ENCODE measurements at places on chromosomes 5 and 9. TPM values are rescaled to one million over a fixed set of nuclear protein-coding genes. Genes with fewer than 3 reads are reported as not detected.

IFNA2 gene
- not detected for total RNA-seq

ATOSB gene
- total RNA-seq = 16.8 TPM

MED10 gene
- 25.0 TPM for total RNA-seq

CAAP1 gene
- total RNA-seq = 28.8 TPM

SLU7 gene
- total RNA-seq = 31.5 TPM

SLC6A3 gene
- not detected for total RNA-seq

IFNA17 gene
- total RNA-seq = not detected

ZDHHC11B gene
- 2.4 TPM for total RNA-seq

CYLC2 gene
- total RNA-seq = not detected

DNA sequence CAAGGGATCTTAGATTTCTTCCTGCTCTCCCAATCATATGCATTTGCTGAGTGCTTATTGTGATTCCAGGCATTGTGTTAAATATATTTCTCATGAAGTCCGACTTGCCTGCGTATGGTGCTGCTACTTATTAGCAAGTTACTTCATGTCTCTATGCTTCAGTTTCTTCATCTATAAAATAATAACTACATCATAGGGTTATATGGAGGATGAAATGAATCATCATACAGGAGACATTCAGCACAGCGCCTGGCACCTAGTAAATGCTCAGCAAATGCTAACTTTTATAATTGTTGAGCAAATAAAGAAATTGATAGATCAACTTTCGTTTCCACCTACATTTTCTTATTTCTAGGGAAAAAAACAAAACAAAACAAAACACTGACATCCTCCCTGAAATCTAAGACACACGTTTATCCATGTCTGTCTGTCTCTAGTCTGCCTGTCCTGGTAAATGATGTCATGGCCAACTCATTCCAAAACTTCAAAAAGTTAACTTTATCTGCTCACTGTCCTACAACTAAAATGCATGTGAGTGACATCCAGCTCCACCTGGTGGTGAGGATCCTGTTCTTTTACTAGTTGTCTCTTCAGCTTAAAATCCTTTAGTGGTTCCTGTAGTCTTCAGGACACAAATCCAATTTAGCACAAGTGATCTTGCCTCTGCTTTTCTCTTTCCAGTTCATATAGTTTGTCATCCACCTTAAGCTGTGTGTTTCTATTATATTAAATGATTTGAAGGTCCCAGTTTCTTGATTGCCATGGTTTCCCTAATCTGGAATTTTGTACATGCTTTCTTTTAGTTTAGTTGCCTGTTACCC, 27.7 kb downstream of the PPP3R2 start:
- no peak overlapping the region for H3K27ac ChIP-seq
- H3K4me1 ChIP-seq = no peaks in the 10 kb centered on the region
- no peak overlapping the region for H3K4me3 ChIP-seq

DNA sequence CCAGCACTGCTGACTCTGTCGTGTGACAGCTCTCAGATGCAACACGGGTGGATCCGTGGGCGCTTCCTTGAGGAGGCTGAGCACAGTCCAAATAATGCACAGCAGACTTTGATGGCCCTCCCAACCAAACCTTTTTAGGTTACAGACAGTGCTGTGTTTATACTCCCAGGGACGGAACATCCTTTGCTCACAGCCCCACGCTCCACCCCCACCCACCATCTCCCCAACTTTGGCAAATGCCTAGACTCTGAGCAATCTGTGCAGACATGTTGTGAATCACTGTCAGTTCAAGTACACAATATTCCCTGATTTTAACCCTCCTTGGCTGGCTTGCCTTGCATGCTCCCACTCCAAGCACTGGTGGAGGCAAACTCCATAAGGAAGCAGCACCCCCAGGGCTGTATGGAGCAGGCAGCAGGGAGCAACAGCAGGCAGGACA, 324.6 kb downstream of the MLLT3 start:
- no peaks in the 10 kb centered on the region for H3K27me3 ChIP-seq
- H3K4me3 ChIP-seq = no peak overlapping the region
- H3K36me3 ChIP-seq = no peaks in the 10 kb centered on the region
- H3K4me1 ChIP-seq = no peaks in the 10 kb centered on the region

GRCh38 chr5:138748630-138749081, 4.6 kb upstream of the CTNNA1 start:
- no peak overlapping the region for H3K27ac ChIP-seq
- H3K4me3 ChIP-seq = no peak overlapping the region
- no peaks in the 10 kb centered on the region for H3K36me3 ChIP-seq
- H3K27me3 ChIP-seq = no peaks in the 10 kb centered on the region
- DNase-seq = no peak
- H3K4me1 ChIP-seq = no peaks in the 10 kb centered on the region

DNA sequence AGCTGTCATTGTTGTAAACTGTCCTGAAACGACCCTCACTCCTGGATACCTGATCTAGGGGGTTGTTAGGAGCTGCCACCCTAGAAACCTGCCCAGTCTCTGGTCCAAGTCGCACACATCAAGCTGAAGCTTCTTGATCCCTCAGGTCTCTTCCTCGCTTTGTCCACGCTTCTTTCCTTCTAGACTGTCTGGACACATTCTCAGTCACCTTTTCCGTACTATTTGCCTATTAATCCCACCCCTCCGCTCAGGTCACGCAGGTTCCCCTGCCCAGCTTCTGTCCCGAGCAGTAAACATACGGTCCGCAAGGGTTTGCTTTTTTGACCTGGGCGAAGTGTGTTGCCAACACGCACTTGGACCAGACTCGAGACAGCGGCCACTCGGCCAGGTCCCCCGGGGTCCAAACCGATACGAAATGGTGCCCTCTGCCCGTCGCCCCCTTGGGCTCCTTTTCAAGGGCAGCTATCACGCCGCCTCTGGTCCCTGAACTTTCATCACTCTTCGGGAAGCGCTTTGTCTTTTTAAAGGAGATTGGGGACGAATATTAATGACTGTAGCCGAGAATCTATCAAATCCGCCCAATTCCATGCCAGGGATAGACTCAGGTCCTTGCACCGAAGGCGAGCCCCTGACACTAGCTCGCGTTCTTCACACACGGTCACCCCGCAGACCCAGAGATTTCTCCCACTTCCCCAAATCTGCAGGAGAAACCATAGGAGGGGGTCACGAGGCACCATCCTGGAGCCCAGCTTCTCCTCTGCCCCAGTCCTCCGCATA, 814 bp downstream of the PLCXD3 start:
- peaks cover 6% of the 10 kb centered on the region for H3K27me3 ChIP-seq
- DNase-seq = no peak
- no peak overlapping the region for H3K27ac ChIP-seq

- H3K4me1 ChIP-seq = no peaks in the 10 kb centered on the region
- peak; percentile 19 for DNase-seq
- no peak overlapping the region for H3K4me3 ChIP-seq
- no peak overlapping the region for H3K27ac ChIP-seq
- H3K27me3 ChIP-seq = peaks cover 5% of the 10 kb centered on the region
Measured at GRCh38 chr9:33687779-33688178, 107.6 kb upstream of the PRSS3 start.

GRCh38 chr9:93125331-93125894, 8.6 kb downstream of the NINJ1 start:
- no peaks in the 10 kb centered on the region for H3K27me3 ChIP-seq
- DNase-seq = no peak
- no peak overlapping the region for H3K27ac ChIP-seq
- peaks cover 6% of the 10 kb centered on the region for H3K4me1 ChIP-seq

DNA sequence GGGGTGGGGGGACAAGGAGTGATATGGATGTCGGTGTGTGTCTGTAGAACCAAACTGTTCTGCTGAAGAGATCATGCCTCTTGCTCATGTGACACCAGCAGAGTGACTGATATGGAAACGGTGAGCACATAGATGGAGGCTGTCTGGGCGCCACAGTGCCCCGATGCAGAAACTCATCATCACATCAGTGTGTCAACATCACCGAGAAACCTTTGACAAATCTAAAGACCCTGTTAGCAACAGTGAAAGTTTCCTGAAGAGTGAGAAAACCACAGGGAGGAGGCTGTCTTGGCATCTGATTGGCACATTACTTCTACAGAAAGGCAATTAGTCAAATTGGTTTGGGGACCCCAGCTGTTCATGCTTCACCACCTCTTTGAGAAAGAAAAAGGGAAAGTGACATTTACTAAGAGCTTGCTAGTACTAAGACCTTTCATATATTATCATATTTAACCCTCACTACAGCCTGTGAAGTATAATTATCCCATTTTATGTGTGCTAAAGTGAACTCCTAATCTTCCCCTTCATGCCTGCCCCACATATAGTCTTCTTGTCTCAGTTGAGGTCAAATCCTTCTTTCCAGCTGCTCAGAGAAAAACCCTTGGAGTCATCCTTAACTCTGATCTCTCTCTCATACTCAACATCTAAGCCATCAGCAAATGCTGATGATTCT, 25.6 kb downstream of the CSF2 start:
- no peak overlapping the region for H3K4me3 ChIP-seq
- H3K27me3 ChIP-seq = no peaks in the 10 kb centered on the region
- H3K4me1 ChIP-seq = no peaks in the 10 kb centered on the region

DNA sequence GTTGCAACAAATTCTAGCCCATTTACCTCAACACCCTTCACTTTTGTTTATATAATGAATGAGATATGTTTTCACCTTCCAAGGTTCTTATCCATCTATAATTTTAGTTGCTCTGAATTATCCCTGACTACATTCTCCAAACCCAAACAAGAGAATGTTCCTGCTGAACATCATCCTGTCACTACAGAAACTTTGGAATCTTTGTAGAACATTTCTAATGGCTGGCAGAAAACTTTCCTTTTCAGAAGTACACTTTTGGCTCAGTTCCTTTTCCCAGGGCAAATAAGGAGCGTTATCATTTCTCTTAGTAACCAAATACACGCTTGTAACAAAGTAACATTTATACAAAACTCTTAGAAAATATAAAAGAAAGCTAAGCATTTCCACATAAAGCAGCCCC, 860.6 kb upstream of the SEMA6A start:
- H3K4me3 ChIP-seq = no peak overlapping the region
- no peak for DNase-seq
- H3K4me1 ChIP-seq = no peaks in the 10 kb centered on the region
- no peaks in the 10 kb centered on the region for H3K36me3 ChIP-seq

- no peaks in the 10 kb centered on the region for H3K4me1 ChIP-seq
- H3K27me3 ChIP-seq = no peaks in the 10 kb centered on the region
- H3K4me3 ChIP-seq = no peak overlapping the region
- H3K27ac ChIP-seq = no peak overlapping the region
- no peaks in the 10 kb centered on the region for H3K36me3 ChIP-seq
Measured at GRCh38 chr5:54257366-54258118, 52.8 kb downstream of the ARL15 start.

DNA sequence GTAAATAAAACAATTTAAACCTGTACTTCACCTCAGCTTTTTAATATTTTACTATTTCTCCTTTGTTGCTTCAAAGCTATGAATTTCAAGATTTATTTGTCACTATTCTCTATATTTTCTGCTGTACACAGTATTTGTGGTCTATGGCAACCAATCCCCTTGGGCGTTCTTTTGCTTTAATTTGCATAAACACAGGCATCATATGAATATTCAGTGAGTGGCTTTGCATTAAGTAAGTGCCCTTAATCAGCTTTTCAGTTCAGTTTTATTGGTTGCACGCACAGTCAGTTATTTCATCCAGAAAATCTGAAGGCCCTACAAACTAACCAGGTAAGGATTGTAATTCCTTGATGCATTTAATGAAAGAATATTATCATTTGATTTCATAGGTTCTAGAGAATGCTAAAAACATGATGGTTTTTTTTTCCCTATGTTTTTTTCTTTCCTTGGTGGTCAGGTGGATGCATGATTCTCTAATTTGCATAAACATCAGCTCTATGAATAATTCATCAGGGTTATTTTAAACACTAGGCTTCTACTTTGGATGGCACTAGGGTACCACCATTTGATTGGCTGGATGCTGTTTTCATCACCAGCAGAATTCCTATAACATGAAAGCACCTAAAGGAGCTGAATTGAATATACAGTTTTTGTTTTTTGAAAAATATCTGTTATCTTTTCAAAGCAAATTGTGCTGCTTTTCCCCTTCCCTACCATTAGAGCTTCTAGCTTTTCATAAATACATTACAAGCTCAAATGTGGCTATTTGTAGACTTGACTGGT, 249.2 kb upstream of the CCNH start:
- no peaks in the 10 kb centered on the region for H3K4me1 ChIP-seq
- H3K36me3 ChIP-seq = no peaks in the 10 kb centered on the region
- no peak for DNase-seq
- H3K27me3 ChIP-seq = no peaks in the 10 kb centered on the region

- H3K36me3 ChIP-seq = no peaks in the 10 kb centered on the region
- H3K27ac ChIP-seq = peak overlapping the region; percentile 72
- no peaks in the 10 kb centered on the region for H3K4me1 ChIP-seq
- DNase-seq = no peak
- H3K4me3 ChIP-seq = no peak overlapping the region
- H3K27me3 ChIP-seq = no peaks in the 10 kb centered on the region
Measured at GRCh38 chr9:75532233-75533050, 358.0 kb upstream of the PCSK5 start.

GRCh38 chr5:78279194-78279593, 15.3 kb downstream of the AP3B1 start:
- no peaks in the 10 kb centered on the region for H3K27me3 ChIP-seq
- no peak for DNase-seq
- H3K36me3 ChIP-seq = no peaks in the 10 kb centered on the region
- H3K27ac ChIP-seq = no peak overlapping the region
- no peaks in the 10 kb centered on the region for H3K4me1 ChIP-seq

GRCh38 chr9:93301911-93302541, 118.1 kb downstream of the WNK2 start:
- H3K36me3 ChIP-seq = no peaks in the 10 kb centered on the region
- H3K4me3 ChIP-seq = no peak overlapping the region
- H3K27ac ChIP-seq = no peak overlapping the region

- H3K36me3 ChIP-seq = no peaks in the 10 kb centered on the region
- peak; percentile 79 for DNase-seq
- peak overlapping the region; percentile 35 for H3K27ac ChIP-seq
- H3K4me1 ChIP-seq = peaks cover 4% of the 10 kb centered on the region
- no peaks in the 10 kb centered on the region for H3K27me3 ChIP-seq
Measured at GRCh38 chr9:111891910-111892499, 4.6 kb upstream of the UGCG start.

GRCh38 chr5:96157077-96157780, 195.6 kb upstream of the ELL2 start:
- no peaks in the 10 kb centered on the region for H3K27me3 ChIP-seq
- no peaks in the 10 kb centered on the region for H3K4me1 ChIP-seq
- peak; percentile 52 for DNase-seq
- no peaks in the 10 kb centered on the region for H3K36me3 ChIP-seq
- no peak overlapping the region for H3K4me3 ChIP-seq
- H3K27ac ChIP-seq = peak overlapping the region; percentile 51

DNA sequence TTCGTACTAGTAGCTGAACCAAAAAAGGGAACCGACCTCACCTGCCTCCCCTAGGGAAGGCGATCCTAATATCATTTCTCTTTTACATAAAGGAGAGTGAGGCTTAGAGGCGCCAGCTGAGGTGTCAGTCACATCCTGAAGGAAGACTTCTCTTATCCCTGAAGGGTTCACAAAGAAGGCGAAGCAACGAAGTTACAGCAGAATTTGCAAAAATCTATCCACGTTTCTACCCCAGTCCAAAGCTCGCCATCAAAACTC, 598 bp upstream of the KIAA1191 start:
- no peaks in the 10 kb centered on the region for H3K36me3 ChIP-seq
- DNase-seq = no peak
- H3K27ac ChIP-seq = no peak overlapping the region
- H3K4me1 ChIP-seq = no peaks in the 10 kb centered on the region
- H3K27me3 ChIP-seq = no peaks in the 10 kb centered on the region
